ENCODE measurements at places on chromosomes 16 and 17.

- DNase-seq: no peak
These were observed 50.9 kb upstream of the PABPN1L start for GRCh38 chr16:88917146-88917914.

- DNase-seq: no peak
These were observed 179.6 kb upstream of the TNRC6C start for GRCh38 chr17:77778636-77779489.

- DNase-seq: peak; percentile 81
These were observed 13.2 kb downstream of the ATP5PD start for GRCh38 chr17:75033346-75034235.

GRCh38 chr16:10877472-10877946 is 507 bp downstream of the CIITA start:
- DNase-seq: no peak

- no peak for DNase-seq
These were observed 58.4 kb upstream of the CDH5 start for GRCh38 chr16:66308096-66308495.

DNA sequence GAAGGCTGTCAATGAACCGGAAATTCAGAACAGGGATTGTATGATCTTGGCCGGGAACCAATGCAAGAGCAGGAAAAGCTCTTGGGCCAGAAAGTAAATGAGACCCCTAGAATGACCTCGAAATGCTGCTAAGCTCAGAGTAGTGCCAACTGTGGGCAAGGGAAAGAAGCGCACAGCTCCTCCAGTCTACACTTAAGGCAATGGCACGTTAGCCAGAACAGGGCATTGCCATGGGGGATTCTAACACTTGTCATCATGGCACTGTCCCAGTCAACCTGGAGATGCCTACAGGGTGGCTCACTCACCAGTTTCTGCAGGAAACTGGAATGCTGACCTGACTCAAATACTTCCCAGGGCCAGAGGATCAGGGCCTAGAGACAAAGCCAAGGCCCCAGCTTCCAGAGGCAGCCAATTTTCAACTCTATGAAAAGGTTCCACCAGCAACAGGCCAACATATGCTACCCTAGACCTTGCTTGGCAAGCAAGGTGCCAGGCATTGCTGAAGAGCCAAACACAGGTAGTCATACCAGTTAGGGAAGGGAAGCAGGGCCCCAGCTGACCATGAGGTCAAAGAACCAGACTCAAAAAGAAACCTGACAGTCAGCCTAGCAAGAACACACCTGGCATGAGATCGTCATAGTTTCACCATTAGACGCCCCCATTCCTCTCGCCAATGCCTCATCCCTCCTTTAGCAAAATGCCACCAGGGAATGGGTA is 34.9 kb downstream of the ARHGAP17 start:
- DNase-seq: no peak

DNA sequence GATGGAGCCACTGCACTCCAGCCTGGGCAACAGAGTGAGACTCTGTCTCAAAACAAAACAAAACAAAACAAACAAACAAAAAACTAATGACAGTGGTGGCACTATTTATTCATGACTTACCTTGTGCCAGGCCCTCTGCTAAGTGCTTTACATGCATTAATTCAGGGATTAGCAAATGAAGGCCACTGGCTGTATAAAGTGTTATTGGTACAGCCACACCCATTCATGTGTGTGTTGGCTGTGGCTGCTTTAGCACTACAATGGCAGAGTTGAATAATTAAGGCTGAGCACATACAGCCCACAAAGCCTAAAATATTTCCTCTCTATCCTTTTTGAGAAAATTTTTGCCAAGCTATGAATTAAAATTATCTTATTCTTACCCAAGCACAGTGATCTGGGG is 531.8 kb upstream of the CDH5 start:
- no peak for DNase-seq

GRCh38 chr17:54015734-54016133 is 193.0 kb downstream of the KIF2B start:
- DNase-seq: no peak

- DNase-seq: no peak
These were observed 676 bp upstream of the KRT13 start for GRCh38 chr17:41505809-41506767.

GRCh38 chr17:59669411-59669810 is 37.8 kb downstream of the PTRH2 start:
- DNase-seq: no peak

DNA sequence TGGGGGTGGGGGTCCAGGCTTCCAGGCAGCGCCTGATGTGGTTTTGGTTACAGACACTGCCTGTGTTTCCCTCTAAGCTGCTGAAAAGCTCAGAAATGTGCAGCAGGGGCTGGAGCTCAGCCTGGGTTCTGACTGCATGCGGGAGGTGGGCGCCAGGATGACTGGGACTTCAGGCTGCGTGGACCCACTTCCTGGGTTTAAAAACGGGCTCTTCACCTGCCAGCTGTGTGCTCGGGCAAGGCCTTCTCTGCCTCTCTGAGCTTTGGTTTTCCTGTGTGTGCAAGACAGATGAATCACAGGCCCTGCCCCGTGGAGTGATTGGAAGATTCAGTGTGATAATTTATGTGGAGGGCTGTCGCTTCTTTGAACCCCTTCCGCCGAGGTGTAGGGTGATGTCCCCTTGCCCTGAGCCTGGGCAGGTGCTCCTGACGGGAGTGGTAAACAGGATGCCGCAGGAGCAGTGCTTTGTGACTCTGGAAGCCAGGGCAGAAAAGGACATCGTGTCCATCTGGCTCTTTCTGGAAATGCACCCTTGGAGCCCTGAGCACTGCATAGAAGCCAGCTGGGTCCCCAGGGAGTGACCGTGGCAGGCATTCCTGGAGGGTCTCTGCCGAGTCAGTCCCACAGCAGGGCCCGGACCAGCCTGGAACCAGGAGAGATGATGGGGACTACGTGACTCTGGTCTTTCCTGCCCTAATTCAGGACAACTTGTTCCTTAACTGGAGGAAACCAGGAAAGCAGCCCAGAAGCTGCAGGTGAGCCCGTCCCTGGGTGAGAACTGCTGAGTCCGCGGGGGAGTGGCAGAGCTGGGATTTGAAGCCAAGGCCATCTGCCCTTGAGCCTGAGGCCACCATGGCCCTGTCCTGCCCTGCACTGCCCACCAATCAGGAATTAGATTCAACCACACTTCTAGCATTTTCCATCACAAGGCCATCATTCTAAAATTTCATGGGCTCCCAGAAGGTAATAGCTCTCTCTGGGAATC is 28.5 kb upstream of the SLC7A5 start:
- no peak for DNase-seq

DNA sequence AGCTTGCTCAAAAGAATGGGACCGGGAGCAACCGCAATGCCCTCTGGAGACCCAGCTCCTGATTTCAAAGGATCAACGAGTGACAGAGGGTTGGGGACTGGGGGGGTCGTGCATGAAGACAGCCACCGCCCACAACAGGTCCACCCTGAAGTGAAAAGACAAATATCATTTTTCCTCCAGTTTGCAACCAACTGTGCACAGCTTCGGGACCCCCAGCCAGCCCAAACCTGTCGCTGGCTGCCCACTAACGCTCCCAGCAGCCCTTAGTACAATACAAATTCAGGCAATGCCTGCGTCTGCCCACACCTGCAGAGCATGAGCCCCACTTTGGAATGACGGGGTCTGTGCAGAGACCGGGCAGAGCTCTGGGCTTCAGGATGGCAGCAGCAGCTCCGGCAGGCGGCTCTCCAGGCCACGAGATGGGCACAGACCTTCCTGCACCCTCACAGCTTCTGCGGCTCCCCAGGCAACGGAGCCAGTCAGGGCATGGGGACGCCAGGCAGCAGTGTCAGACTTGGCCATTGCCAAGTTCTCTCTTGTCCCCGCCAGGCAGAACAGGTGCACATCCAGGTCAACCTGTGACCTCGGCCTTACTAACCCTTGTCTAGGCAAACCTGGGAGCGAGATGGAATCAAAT is 60.1 kb downstream of the TBC1D16 start:
- DNase-seq: no peak

- no peak for DNase-seq
These were observed 6.8 kb downstream of the PCTP start for GRCh38 chr17:55757659-55758058.
